ENCODE measurements at places on chromosomes 7 and 10.

DNA sequence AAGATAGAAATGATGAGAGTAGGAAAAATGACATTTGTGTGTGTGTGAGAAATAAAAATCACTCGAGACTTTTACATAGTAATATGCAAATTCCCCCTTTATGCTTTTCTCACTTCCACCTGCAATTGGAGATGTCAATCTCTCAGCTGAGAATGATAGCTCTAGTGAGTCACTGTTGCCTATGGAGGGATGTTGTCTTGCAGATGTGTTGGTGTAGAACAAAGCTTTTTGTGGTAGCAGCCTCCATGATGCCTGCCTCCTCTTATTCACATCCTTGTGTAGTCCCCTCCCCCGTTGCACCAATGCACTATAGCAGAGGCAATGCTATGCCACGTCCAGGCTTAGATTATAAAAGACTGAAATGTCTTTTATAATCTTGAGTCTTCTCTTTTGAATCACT is 33.8 kb downstream of the SPAG6 start:
- DNase-seq: no peak

- no peak for DNase-seq
Measured at GRCh38 chr10:119238577-119238976, 31.2 kb downstream of the GRK5 start.

DNA sequence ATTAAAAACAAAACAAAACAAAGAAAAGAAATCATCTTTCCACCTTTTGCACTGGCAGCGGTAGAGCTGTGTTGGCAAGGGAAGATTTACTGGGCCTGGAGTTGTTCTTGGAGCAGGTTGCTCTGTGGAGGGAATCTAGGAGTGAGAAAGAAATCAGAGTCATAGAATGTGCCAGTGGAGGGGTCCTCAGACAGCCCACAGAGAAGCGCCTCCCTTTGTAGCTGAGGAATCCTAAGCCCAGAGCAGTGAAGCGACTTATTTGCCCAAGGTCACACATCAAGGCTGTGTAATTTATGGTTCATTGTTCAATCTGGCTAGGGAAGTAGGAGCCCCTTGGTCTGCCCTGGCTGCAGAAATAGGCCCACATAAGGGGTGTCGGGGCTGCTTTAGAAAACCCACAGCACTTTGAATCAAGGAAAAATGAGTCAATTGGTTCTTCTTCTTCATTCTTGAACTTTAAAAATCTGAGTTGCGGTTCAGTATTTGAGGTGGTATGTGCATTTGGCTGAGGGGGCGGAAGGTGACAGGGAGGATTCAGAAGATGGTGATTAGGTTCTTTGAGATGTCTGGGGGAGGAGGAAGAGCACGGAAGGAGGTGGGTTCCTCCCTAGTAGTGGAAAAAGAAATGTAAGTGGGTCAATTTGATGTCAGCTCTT is 253.7 kb downstream of the PTEN start:
- no peak for DNase-seq

GRCh38 chr7:29805031-29805430 is 1.3 kb upstream of the WIPF3 start:
- DNase-seq: no peak

DNA sequence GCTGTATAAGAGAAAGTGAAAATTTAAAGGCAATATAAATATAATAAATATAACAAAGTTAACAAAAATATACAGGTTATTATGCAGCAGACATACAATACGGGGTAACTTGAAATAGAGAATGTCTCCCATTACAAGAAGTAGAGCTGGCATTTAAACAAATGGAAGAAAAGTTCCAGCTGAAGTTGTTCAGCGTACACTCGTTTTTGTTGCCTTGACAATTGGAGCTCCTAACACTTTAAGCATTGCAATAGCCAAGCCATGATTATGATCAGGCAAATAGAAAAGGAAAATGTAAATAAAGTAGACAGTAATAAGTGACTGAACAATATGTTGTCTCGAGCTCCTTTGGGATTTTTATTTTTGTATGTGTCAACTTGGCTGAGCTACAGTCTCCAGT is 737.8 kb upstream of the CELF2 start:
- DNase-seq: no peak

DNA sequence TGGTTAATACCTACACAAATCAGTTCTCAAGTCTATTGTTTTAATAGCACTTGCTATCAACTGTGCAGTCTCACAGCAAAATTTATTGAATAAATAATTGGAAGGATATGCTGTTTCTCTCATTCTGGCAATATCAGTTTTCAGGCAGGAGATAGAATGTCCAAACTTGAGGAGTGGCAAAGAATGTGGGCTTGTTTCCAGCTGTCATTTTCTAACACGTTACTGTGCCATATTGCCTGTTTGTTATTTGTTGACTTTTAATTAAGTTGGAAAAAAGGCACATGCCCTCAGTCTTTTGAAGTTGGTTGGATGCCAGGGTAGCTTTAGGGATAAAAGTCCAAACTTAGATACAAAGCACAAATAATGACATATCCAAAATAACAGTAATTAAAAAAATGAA is 52.2 kb downstream of the MAGI2 start:
- no peak for DNase-seq

- no peak for DNase-seq
Measured at GRCh38 chr10:52314822-52315552, 906 bp downstream of the DKK1 start.

GRCh38 chr7:17948526-17949238 is 8.4 kb upstream of the SNX13 start:
- no peak for DNase-seq

DNA sequence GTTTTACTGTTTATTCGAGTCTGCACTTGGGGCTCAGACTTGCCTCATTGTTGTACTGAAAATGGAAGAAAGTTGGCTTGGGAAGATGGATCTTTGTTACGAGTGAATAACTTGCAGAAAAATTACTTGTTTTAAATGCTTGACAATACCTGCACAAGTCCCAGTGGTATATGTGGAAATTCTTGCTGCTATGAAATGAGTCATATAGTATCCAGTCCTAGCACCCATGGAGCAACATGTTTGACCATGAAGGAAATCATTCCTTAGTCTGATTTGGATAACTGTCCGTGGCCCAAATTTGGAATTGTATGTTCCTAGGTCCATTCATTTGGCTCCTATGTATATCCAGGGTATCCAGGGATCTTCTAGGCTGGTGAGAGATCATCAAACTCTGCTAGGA is 1096.8 kb downstream of the KCNMA1 start:
- no peak for DNase-seq

DNA sequence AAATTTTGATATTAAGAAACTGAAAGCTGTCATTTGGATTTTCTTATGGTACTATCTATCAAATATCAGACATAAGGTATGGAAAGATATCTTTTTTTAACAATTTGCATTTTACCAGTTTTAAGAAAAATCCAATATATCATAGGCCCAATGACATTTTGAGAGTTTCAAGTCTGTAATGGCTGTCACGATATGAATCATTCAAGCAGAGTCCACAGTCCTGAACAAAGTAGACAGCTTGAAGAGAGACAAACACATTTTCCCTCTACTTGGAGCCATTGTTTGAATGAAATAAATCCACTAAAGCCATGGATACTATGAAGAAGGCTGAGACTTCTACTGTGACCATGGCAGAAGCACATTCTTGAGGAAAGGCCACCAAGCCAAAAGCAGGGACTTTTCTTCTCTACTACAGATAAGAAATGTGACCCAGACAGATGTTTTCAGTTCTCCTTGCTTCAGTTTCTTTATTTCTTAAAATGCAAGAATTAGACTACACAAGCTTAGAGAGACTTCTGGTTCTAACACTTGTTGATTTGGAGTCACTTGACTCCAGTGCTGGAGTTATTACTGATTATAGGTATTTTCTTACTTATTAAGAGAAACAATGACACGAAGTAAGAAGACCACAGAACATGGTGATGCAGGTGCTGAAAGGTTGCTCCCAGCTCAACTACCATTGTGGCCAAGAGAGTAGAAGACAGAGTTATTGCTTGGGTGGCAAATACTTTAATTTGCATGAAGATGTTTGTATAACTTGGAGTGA is 429.1 kb downstream of the KIF20B start:
- no peak for DNase-seq

DNA sequence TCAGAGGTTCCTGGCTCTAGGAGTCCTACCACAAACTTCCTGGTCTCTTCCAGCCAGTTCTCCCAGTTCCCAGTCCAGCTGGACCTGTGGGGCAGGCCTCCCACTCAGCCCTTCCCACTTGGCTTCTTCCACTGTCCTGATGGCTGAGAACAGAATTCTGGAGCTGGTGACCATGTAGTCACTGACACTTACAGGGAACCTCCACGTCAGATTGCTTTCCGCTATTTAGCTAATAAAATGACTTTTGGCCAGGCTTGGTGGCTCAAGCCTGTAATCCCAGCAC is 63.5 kb upstream of the ZRANB1 start:
- no peak for DNase-seq

DNA sequence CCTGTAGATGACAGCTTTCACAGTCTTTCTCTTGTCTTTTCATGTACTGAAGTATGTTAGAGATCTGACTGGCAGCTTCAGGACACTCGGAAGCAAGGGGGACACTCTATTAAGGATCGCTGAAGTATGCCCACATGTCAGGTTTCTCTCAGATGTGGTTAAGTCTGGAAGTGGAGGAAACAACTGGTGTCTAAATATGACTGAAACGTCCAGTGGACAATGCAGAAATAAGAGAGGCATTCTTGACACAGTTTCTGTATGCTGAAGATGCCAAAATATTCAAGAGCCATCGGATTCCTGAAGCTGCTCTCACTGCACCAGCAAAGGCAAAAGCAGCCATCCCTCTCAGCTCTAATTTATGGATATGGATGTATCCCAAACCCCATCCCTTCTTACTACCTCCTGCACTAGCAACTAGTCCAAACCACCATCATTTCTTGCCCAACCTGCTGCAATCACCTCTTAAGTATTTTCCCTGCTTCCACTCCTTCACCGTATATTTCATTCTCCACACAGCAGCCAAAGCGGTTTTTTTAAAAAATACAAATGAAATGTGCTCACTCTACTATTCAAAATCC is 113.4 kb downstream of the REEP3 start:
- no peak for DNase-seq

DNA sequence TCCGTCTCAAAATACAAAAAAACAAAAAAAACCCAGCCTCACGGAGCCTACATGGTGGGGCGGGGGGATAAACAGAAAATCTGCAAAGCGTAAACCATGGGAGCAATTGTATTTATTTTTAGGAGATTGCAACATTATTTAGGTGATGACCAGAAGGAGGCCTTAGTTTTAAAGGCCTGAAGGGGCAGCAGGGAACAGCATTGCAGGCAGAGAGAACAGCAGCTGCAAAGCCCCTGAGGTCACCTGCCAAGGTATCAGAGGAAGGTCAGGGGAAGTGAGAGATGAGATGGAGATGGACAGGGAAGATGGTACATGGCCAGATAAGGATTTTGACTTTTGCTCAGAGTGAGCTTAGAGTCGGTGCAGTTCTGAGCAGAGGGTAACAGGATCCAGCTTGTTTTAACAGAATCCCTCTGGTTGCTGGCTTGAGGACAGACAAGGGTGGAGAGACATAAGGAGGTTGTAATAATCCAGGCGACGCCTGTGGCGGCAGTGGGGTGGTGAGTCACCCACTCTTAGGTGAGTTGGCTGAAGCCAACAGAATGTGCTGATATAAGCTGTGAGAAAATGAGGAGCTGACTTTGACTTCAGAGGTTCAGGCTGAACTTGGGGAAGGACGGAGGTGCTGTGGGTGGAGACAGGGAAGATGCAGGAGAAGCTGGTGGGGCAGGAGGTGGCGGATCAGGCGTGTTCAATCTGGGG is 82.3 kb upstream of the GTF2I start:
- no peak for DNase-seq

GRCh38 chr7:147298611-147299043 is 1182.0 kb downstream of the CNTNAP2 start:
- DNase-seq: no peak

- no peak for DNase-seq
Measured at GRCh38 chr7:128112781-128113221, 81.6 kb upstream of the LRRC4 start.

GRCh38 chr10:117138838-117139580 is 939 bp upstream of the VAX1 start:
- no peak for DNase-seq

- no peak for DNase-seq
Measured at GRCh38 chr10:120262857-120263547, 194.0 kb upstream of the PLPP4 start.

GRCh38 chr10:97701438-97702069 is 12.0 kb upstream of the MARVELD1 start:
- DNase-seq: no peak

Measured in esophagus squamous epithelium (tissue), 5 donors.